ENCODE measurements at places on chromosomes 1 and 21.

DNA sequence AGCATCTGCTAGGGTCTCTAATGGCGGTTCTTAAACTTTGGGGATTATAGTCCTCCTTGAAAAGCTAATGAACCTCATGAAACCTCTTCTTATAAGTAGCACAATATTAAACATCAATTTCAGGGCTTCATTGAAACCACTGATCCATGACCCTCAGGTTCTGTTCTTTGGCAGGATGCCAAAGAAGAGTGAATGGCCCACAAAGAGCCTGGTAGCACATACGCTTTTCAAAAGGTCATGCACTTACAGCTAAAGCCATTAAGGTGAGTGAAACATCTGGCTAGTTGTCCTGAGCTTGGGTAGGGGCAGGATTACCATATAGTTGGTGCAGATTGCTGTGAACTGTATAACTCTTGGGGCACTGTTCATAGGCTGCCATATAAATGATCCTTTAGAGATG lies 42.3 kb downstream of the MDM4 start:
- no peak for DNase-seq

DNA sequence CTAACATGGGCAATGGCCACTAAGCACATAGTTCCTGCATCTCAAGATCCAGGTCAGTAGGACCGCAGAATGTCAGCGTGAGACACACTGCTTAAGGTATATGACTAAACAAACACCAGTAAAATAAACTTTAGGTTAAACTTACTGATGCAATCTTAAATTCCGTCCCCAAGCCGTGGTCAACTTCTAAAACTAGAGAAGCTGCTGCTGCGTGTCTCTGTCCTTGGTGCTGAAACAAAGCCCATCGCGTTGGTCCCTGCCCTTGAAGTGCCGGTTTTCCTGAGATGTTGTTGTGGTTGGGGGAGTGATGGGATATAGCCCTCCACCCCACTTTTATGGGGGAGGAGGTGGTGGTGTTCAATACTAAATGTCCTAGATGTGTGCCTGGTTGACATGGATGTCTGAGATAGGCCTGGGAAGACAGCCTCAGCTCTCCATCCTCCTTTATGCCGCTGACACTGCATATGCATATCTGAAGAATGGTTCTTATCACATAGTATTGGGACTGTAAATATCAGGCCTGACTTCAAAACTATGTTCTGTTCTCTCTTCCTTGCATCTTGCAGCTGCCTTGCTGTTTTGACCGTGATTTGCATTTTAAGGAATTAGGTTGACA lies 72.0 kb upstream of the KCNA3 start:
- peak; percentile 35 for DNase-seq

DNA sequence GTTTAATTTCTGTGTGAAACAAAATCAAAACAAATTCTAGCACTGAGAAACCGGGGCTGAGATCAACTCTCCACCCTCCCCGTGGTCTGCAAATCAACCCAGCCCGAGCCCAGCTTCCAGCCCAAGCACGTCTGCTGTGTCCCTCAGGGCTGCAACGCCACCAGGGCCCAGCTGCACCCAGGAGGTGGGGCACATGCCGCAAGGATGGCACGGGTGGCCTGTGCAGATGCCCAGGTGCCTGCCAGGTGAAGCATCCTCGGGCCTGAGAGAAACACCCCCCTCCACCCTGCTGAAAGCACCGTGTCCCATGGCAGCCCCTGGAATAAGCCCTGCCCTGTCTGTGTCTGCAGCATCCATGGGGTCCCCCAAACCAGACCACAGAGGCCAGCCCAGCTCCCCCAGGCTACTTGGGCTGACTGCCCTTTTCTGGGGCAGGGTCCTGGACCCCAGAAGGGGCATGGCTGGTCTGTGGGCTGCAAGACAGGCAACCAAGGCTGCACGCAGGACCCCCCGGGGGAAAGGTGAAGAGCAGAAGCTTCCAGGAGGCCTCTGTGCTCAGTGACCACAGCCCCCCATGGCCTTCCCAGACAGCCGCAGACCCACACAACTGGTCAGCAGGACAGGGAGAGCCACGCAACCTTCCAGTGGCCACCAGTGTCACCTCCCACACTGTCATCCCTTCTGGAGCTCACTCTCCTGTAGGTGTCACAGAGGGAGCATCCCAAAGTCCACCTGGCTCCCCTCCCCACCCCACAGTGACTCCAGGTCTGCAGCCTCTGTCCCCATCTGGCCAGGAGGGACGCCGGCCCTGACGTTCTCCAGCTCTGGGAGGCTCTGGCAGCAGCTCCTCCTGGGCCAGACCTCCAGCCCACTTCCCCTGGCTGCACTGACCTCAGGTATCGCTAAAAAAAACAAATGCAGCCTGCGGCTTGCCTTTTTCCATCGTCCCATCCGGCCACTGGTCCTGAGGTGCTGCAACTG lies 7.7 kb downstream of the WNT9A start:
- no peak for DNase-seq

DNA sequence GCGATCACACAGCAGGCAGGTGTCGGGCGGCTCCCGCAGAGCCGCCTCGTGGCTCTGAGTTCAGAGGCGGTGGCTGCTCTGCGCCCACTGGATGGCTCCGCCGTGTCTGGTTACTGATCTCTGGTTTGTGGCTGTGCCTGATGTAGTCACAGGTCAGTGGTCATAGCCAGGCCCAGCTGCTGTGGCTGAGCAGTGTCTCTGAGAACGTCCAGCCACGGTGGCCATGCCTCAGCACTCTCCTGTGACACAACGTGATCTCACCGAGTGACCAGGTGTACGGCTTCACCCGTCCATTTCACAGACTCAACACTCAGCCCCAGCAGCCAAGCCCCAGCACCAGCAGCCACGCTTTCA lies 61.2 kb downstream of the KCNN3 start:
- DNase-seq, result no peak

- no peak for DNase-seq
Measured at GRCh38 chr21:45824546-45825215, 156.9 kb upstream of the COL6A1 start.

DNA sequence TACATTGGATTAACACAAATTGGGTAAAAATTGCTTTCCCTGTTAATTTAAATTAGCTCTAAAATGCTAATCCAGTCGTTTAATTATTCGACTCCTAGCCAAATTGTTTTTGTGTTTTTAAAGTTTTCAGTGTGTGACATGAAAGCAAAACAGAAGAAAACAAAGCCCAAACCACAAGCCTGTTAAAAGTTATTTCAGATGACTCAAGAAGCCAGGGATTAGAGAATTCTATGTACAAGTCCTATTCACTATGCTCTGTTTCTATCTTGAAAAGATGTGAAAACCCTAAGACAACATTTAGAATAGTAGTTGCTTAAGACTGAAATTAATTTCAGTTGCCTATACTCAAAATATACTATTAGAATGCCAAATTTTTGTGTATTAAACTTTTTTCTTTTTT lies 294.8 kb upstream of the ADAMTS5 start:
- no peak for DNase-seq

DNA sequence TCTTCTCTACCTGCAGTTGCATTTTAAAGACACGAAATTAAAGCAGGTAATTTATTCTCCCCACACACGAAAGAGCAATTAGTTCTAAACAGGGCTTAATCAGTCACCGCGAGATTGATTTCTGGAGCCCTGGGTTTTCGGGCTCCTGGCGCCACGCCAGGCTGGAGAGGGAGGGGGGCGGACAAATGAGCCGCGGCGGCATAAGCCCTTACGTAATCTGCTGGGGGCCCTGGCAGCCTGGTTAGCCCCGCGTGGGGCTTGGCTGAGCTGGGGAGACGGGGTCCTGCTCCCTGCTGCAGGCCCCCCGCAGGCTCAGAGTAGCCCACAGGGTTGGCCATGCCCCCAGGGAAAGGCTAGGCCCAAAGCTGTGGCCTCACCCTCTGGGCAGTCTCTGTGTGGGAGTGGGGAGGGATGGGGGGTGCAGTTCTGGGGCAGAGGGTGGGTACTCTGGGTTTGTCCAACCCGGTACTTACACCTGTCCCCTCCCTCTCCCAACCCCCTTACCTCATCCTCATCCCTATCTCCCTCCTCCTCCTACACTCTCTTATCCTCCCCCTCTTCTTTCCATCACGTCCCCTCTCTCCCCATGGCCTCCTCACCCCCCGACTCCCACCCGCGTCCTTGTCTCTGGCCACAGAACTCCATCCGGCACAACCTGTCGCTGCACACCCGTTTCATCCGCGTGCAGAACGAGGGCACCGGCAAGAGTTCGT lies 19.9 kb downstream of the FOXO6 start:
- DNase-seq, result no peak

GRCh38 chr1:109620401-109620791 lies 759 bp downstream of the AMPD2 start:
- no peak for DNase-seq

DNA sequence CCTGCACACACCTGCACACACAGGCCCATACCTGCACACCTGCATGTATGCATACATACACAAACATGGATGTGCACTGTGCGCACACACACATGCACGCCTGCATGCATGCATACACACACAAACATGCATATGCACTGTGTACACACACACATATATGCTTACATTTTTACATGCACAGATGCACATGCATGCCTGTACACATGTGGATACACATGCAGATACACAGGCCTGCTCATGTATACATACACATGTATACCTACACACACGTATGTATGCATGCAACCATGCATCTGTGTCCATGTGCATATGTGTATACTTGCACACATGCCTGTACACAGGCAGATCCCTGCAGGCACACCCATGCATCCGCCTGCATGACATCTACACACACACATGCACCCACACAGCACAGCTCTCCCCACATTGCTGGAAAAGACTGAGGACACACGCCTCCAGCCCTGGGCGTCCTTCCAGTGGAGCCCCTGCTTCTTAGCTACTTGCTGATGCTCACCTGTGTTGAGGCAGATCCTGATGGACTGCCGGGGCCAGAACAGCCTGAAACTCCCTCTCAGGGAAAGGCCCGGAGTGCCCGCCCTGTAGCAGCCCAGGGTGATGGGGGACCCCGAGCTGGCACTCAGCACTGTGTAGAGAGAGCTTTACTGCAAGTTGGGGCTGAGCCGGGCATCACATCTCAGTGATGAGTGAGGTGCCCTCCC lies 28.6 kb downstream of the KRTAP10-1 start:
- no peak for DNase-seq

DNA sequence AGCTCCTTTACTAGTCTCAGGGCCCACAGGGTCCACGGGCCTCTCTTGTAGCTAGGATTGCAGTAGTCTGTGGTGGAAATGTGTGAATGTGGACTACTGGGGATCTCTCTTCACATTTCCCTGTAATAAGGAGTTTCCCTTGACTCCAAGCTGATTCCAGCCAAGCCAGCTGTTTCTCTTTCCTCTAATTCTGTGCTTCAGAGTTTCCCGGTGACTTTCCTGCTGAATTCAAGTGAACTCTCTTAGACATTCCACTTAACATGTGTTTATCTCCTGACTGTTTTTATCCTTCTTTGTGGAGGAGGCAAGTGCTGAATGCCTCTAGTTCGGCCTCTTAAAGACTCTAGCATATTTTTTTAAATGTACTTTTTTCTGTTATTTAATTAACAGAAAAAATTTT lies 354.0 kb upstream of the RGS18 start:
- no peak for DNase-seq

- no peak for DNase-seq
Measured at GRCh38 chr1:62370594-62370993, 51.4 kb upstream of the KANK4 start.

DNA sequence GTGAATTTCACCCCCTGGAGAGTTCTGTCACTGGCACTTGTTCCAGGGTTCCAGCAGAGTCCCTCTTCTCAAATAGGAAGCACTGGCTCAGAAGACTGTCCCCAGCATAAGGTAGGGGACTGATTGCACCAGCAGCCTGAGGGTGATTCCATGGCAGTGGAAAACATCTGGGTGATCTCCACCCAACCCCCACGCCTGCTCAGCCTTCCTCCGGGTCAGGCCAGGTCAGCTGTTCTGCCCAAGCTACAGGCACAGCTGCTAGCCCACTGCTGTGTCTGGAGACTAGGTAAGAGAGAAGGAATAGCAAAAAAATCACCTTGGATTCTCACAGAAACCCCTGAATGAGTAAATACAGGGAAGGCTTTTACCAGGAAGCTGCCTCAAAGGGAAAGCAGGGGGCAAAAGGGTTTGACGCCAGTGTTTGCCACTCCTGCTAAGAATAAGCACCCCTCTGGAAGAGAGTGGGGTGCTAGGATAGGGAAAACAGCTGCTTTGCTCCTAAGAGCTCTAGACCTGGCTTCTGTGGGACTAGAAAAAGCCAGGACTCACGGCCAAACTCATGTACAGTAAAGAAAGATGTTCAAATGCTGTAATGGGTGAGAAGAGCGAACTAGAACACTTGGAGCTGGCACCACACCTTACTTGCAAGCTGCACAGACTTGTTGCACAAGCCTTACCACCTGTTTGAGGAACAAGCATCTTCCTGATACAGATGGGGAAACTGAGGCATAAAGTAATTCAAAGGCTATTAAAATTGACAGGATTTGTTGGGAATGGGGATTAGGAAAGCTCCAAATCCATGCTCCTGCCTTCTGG lies 1.0 kb upstream of the DENND2D start:
- DNase-seq, result no peak

DNA sequence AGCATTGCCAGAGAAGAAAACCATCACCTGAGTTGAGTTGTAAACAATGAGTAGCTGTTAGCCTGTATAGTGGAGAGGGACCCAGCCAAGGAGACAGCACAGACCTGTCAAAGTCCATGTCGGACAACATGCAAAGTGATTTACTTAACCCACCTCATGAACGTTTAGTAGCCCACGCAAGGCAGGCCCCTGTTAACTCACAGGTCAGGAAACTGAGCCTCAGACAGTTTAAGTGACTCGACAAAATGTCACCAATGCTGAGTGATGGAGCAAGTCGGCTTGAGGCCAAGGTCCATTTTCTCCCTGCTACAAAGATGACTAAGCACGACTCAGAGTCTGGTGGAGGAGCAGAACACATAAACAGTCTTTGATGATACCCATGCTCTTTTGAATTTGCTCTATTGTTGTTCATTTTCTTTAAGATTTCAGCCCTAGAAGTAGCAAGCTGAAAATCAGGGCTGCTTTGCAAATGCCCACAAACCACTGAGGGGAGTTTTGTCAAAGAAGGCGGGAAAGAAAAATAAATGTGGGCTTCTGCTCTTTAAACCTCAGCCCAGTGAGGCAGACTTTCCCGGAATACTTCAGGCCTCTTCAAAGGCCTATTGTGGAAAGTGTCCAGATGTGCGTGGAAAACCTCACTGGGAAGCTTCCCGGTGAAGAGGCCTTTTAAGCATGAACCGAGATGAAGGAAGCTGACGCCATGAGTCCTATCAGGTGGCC lies 83.8 kb upstream of the HOOK1 start:
- DNase-seq, result no peak
